ENCODE measurements at places on chromosomes 11 and 22.

GRCh38 chr11:28228196-28228895 lies 120.2 kb downstream of the METTL15 start:
- DNase-seq, result no peak

GRCh38 chr11:77386178-77386577 lies 84.7 kb upstream of the GDPD4 start:
- no peak for DNase-seq

- no peak for DNase-seq
These were observed 11.3 kb downstream of the TRIM66 start for GRCh38 chr11:8671193-8671612.

GRCh38 chr11:20235164-20235563 lies 74.9 kb upstream of the DBX1 start:
- no peak for DNase-seq

DNA sequence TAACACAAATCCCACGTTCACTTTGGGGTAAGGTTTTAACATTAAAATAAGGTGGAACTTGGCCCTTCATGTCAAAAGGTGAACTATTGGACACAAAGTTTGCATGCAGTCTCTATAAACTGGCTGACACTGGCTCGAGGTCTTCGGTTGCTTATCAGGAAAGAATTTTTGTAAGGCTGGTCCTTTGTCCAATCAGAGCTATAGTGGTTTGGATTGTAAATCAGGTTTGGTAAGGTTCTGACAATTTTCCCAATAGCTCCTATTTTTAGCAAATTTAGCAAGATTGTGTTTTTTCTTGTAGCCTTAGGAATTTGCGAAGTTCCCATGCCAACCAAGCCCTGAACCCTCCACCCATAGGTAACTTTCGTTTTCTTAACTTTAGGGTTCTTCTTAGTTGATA lies 17.6 kb upstream of the MED17 start:
- DNase-seq, result no peak

GRCh38 chr22:43967069-43967468 lies 11.8 kb downstream of the SAMM50 start:
- no peak for DNase-seq

DNA sequence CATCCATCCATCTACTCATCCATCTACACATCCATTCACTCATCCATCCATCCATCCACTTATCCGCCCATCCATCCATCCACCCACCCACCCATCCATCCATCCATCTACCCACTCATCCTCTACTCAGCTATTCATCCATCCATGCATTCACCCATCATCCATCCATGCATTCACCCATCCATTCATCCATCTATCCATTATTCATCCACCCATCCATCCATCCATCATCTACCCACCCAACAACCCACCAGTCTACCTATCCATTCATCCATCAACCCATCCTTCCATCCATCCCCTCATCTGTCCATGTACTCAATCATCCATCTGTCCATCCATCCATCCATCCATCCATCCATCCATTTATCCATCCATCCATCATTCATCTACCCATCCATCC lies 972.7 kb downstream of the BRD1 start:
- no peak for DNase-seq

DNA sequence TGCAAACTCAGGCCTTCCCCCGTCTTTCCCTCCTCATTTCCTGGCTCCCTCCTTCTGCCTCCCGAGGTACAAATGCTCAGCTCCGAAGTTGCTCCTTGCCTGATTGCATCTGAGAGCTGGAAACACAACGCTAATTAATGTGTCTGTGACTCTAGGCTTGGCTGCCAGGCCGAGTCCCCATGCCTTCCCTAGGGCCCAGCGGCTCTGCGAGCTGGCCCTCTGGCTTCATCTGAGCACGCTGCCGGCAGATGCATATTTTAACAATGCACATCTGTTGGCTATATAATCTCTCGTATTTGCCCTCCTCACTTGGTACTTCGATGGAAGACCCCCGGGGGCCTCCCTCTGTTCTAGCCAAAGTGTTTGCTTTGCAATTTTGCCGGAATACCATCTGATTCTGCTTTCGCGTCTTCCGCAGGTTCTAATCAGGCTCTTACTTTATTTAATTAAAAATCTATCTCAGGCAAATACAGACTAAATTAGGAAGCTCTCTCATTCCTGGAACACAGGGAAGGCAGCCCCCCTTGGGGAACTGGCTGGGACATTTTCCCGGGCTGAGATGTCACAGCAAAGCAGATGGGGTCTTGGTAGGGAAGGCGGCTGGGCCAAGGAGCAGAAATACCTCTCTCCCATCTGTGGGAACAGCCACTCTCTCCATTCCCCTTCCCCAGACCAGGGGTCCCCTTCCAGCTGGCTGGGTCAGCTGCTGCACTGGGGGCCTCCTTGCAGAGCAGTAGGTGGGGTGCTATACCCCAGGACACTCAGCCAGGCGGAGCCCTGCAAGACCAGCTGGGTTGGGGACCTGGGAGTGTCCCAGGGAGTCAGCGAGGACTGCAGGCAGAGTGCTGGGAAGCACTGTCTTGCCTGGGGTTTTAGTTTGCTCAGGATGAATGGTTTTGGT lies 162.8 kb downstream of the ST3GAL4 start:
- no peak for DNase-seq

DNA sequence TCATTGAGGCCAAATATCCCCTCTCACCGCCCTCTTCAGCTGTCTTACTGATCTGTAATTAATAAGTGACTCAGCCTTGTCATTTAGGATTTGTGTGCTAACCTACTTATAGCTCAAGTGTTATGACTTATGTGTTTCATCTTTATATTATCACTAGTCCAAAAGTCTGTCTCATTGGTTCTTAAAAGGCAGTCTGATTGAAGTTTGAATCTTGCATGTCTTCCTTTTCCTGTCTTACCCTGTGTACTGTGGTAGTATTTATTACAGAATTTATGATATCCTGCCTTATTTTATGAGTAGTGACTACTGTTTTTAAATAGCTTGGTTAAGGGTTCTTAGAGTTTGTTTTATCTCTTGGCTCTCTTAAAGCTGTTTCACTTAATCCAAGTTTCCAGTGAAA lies 6.3 kb downstream of the DEPDC7 start:
- DNase-seq, result no peak

GRCh38 chr22:20091690-20092476 lies 11.8 kb downstream of the DGCR8 start:
- no peak for DNase-seq

- DNase-seq, result no peak
These were observed 13.1 kb downstream of the ENDOD1 start for GRCh38 chr11:95102733-95103132.

DNA sequence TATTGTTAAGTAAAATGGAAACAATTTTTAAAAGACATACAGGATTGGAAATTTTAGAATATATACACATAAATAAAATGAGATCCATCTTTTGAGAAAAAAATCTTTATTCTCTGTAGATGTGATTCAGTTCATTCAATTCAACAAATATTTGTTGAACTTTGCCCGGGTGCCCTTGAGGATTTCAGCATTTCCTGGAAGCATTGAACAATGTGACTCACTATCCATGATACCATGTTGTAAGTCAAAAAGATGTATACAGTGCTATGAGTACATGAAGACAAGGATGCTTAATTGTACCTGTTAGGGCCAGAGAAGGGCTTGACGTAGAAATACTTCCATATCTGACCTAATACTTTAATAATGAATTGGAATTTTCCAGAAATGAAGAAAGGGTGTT lies 353.7 kb downstream of the METTL15 start:
- DNase-seq, result no peak

GRCh38 chr11:86954269-86955110 lies 705 bp downstream of the FZD4 start:
- no peak for DNase-seq

- no peak for DNase-seq
These were observed 2.6 kb downstream of the KCNK7 start for GRCh38 chr11:65592858-65593517.

- no peak for DNase-seq
These were observed 1.4 kb upstream of the PHOX2A start for GRCh38 chr11:72245263-72245816.

- DNase-seq, result no peak
These were observed 73.0 kb downstream of the ZBTB44 start for GRCh38 chr11:130241713-130242112.

GRCh38 chr22:26956371-26956770 lies 299.0 kb downstream of the MIAT start:
- DNase-seq, result no peak

DNA sequence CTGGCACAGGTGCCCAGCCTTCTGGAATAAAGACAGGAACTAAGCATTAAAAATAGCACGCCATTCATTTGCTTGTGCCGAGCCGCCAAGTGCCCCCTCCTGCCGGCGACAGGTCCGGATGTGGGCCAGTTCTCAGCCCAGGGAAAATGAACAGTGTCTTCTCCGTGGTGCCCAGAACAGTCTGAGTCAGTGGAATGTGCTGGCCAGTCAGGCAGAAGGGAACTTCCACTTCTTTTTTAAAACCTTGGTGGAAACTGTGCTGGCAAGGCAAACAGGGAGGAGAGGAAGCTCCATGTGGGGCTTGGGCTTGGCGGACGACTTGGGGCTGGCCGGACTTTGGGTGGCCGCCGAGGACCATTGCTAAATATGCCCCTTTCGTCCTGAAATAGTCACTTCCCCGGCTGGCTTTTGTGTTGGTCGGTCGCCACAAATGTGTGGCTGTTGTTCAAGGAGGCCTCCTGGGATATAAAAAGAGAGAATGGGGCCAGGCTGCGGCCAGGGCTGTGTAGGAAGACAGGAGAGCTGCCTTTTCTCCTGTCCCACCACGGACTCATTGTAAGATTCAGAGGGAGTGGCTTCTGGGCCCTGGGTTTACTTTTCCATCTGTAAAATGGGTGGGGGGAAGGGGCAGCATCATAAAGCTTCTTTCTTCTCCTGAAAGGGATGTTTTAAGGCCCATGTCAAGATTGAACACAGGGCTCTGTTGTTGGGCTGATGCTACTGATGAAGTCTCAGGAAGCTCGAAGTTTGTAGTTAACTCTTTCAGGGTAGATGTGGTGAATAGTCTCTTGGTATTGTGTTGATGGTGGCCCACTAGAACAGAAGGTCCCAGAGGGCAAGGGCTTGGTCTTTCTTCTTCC lies 101.0 kb downstream of the PTPRJ start:
- no peak for DNase-seq

DNA sequence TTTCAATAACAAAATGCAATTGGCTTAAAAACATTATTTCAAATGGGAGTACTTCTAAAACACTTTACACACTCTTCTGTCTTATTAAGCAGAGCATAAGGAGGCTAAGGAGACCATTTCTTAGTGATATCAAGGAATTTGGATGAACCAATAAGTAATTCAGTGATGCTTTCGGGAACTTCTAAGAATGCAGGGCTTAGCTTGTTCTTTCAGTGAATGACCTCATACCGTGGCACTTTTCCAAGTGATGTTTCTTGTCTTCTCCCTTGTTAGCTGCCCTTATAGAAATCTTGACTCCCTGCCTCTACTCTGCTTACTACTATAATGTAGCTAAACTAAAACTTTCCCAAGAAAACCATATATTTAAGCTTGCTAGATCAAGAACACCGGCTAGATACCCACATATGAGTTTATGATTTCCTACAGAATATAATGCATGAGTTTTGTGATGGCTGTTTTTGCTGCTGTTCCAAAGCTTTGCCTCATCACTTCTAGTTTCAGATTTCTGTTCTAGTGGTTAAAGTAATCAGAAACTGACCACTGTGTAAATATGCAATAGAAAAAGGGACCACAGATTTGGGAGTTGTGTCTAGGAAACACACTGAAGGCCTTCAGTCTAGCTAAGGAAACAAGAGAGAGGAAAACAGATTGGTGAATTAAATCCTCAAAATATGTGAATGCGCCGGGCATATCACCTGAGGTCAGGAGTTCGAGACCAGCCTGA lies 37.5 kb upstream of the STK33 start:
- DNase-seq, result no peak

- DNase-seq, result no peak
These were observed 10.8 kb upstream of the OR51D1 start for GRCh38 chr11:4626207-4627099.

- no peak for DNase-seq
These were observed 3.0 kb downstream of the OR52W1 start for GRCh38 chr11:6202041-6202440.

- no peak for DNase-seq
These were observed 14.1 kb downstream of the IGLL5 start for GRCh38 chr22:22901578-22902218.

DNA sequence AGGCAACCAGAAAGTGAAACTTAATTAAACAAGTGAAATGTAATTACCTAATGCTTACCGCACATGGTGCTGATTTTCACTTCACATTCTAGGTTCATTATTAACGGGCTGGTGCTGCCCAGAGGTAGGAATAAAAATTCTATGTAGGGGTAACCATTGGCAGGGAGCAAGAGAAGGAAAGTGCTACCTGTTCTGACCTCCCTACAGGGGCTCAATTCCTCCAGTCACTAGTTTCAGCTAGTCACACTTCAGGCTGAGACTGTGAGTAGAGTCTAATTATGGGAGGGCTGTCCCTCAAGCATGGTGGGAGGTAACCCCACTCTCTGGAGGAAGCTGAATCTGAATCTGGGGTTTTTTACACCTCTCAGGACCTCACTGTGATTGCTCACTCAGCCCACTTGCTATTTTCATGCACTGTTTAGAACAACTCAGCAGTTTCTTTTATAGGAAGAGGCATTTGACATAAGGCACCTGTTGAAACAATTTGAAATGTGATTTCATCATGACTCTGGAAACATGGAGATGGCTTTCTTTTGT lies 75.4 kb downstream of the MAML2 start:
- DNase-seq, result no peak

- no peak for DNase-seq
These were observed 15.9 kb upstream of the HYLS1 start for GRCh38 chr11:125871391-125872137.

DNA sequence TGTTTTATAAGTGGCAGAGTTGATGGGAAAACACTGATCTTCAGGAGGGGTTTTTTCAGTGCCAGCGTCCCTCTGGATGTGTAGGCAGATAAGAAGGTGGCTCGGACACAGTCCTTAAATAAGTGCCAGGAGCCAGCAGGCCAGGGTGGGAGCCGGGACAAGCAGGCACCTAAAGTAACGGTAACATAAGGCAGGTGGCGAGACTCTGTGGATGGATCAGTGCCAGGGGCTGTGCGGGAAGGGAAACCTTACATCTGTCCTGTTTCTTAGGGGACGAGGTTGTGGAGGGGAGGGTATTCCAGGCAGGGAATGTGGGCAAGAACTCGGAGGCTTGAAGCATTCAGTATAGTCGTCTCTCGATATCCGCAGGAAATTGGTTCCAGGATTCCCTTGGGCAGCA lies 15.9 kb downstream of the BCR start:
- no peak for DNase-seq

DNA sequence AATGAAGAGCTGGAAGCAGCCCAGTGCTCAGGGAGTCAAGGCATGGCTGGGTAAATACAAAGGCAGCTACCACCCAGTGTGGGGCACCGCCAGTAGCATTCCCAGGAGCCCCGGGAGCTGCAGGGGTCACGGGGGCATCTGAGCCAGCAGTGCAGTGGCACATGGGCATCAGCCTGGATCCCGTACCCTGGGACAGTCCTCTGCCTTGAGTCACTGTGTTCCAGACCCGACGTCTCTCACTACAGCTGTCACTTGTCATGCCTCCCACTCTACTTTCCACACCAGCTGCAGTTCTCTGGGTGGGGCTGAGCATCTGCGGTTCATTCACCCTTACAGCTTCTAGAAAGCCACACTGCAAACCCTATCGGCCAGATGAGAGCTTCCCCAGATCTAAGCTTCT lies 29.6 kb downstream of the DHCR7 start:
- no peak for DNase-seq
